Type B pancreatic cell (in vitro differentiated cells): ENCODE measurements at places on chromosomes 12 and 14.

DNA sequence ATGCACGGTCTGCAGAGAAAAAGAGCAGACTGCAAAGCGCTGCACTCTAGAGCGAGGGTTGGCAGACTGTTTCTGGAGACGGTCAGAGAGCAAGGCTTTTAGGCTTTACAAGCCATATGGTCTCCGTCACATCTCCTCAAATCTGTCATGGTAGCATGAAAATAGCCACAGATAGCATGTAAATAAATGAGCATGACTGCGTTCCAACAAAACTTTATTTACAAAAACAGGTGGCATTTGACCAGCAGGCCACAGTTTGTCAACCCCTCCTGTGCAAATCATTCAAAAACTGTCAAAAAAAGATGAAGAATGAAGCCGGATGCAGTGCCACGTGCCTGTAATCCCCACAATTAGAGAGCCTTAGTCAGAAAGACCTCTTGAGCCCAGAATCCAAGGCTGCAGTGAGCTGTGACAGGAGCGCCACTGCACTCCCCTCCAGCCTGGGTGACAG lies 18.9 kb downstream of the SYNE3 start:
- no peak for DNase-seq

DNA sequence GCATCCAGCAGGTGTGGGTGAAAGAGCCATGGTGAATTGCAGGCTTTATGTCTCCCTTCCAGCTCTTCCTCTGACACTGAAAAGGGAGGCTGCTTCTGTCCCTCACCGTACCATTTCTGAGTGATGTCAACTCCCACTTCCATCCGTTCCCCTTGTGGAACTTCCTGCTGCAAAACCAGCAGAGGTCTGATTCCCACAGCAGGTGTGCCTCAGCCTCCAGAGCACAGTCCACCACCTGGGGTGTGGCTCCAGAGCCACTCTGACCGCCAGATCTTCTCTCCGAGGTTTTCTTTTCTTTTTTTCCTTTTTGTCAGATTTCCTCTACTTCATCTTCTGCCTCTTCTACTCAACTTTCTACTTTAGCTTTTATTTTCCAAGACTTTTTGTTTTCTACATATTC lies 62.7 kb downstream of the CDC42BPB start:
- DNase-seq = no peak

DNA sequence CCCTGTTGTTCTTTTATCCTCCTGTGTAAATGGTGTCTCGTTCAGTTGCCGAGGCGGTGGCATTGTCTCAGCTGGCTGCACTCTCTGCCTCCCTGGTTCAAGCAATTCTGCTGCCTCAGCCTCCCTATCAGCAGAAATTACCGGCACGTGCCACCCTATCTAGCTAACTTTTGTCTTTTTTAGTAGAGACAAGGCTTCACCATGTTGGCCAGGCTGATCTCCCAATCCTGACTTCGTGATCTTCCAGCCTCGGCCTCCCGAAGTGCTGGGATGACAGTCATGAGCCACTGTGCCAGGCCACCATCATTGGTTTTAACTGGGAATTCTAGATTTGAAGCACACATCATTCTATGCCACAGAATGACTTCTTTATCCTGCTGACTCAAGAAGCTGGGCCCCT lies 175.3 kb upstream of the ALG10B start:
- no peak for DNase-seq

DNA sequence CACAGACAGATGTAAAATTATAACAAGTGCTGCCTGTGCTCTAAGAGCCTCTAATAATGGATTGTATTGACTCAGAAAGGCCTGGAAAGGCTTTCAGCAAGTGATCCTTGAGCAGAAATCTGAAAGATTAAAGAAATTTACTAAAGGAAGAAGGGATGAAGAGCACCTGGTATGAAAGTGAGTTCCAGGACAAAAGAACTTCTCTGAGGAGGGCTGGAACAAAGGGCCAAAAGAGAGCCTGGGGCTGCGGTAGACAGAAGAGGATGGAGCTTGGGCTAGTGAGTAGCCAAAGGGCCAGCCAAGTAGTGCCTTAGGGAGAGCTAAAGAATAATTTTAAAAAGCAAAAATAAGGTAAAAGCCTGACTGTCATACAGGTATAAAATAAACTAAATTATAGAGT lies 44.0 kb downstream of the BCAT1 start:
- DNase-seq = no peak

DNA sequence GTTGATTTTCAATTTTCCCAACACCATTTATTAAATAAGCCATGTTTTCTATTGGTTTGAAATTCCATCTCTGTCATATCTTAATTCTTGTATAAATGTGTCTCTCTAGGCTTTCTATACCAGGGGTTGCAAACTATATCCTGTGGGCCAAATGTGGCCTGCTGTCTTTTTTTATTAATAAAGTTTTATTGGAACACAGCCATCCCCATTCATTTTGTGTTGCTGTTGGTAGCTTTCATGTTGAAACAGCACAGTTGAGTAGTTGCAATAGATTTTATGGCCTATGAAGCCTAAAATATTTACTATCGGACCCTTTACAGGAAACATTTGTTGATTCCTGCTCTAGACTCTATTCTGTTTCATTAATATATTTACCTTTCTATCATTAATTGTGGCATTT lies 9.4 kb downstream of the HCFC2 start:
- DNase-seq = no peak

DNA sequence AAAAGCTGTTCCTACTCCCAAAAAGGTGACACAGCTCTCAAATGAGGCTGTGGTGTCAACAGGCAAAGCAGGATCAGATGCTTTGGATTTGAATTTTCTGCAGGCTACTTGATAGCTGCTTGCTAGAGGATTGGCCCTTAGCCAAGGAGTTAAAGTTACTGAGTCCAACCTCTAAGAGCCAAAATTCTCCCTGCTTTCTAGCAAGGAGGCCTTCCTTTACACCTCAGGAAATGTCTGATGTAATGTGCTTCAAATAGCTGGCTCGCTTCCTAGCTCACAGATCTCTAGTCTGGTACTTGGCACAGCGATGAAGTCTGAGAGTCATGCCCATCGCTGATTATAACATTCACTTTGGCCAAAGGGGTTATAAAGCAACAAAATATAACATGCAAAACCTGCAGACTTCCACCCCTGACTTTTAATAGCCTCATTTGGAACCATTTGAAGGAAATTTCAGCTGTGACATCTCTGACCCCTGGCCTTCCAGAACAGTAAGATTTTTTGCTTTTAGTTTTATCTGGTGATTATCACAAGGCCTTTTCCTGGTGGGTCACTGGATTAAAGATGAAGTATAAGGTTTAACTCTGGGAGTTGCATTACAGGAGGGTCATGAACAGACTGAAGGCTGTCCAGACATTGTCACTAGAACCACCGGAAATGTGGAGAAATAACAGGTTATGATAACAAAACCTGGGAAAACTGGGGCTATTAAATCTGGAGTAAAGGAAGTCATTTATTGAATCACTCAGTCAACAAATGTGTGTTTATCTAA lies 189.7 kb downstream of the EPS8 start:
- no peak for DNase-seq

DNA sequence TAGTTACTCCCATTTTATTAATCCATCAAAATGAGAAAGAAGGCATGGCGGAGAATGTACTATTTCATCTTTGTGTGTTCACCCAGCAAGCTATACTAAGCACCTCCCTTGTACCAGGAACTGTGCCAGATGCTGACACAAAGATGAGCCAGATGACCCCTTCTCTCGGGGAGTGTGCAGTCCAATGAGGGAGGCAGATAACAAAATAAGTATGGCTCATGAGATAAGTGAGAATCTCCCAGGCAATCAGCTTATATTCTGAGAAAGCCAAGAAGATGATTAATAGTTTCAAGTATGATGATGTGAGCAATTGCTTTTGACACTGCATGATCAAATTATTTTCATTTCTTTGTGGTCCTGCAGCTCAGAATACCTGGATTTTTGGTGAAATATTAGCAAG lies 1.3 kb upstream of the TMEM233 start:
- no peak for DNase-seq
